ENCODE measurements at places on chromosomes 11 and 22.

- no peak for DNase-seq
Observed at GRCh38 chr11:72330131-72330727, 86.3 kb upstream of the PHOX2A start.

- DNase-seq: no peak
Observed at GRCh38 chr11:78208257-78209165, 19.8 kb downstream of the USP35 start.

- no peak for DNase-seq
Observed at GRCh38 chr22:21697021-21697771, 31.4 kb downstream of the PPIL2 start.

GRCh38 chr22:29270475-29271271 is 2.6 kb downstream of the EWSR1 start:
- no peak for DNase-seq

DNA sequence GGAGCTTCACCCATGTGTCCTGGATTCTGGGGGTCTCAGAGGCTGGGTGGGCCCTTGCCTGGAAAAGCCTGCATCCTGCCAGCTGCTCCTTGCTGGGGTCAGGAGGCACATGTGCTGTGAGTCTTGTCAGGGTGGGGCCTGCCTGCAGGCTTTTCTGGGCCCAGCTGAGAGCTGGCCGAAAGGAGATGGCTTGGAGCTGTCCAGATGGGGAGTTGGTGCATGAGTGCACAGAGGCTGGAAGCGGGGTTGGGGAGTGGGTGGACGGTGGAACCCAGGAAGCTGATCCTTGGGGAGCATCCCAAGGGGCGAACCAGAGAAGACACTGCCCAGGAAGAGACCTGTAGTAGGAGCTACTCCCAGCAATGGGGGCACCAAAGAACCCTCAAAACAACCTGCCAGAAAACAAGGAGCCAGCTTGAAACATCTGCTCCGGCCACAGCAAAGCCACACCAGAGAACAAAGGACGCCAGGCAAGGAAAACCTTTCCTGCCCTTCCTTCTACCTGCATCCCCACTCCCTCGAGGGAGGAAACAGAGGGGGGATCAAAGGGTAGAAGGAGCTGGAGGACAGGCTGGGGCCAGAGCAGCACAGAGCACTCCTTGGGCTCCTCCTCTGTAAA is 8.2 kb upstream of the KCTD17 start:
- DNase-seq: no peak

- no peak for DNase-seq
Observed at GRCh38 chr22:48979482-48979881, 848.2 kb downstream of the BRD1 start.

DNA sequence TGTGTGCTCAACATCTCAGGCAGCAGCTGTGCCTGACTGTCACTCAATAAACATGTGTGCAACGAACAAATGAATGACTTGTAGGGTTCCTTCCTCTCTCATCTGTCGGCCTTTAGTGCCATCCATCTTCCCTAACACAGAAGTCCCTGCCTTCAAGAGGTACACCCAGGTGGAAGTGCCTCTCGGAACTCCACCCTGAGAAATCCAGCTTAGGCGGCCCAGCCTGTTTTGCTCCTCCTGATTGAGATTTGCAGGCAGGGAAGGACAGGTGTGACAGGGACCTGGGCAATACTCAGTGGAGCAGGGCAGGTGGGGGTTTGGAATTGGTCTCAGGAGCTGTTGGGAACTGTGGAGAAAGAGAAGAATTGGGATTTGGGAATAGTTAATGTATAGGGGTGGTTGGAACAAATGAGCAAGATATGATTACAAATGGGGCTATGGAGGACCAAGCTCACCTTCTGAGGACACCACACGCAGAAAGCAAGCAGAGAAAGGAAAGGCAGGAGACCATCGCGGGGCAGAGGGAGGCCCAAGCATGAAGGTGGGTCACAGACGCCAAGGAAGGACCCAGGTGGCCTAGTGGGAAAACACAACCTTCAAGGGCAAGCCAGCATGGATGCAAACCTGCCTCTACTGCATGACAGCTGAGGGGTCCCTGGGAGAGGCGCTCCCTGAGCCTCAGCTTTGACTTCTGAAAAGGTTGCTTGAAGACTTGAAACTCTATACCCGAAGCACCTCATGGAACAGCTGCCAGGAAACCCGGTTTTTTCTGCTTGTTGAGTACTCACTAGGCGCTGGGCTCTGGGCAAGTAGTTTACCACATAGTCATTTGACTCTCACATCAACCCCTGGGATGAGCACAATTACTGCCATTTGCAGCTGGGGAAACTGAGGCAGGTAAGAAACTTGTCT is 40.9 kb upstream of the ANO1 start:
- no peak for DNase-seq

- no peak for DNase-seq
Observed at GRCh38 chr11:123405123-123405592, 24.9 kb upstream of the GRAMD1B start.

DNA sequence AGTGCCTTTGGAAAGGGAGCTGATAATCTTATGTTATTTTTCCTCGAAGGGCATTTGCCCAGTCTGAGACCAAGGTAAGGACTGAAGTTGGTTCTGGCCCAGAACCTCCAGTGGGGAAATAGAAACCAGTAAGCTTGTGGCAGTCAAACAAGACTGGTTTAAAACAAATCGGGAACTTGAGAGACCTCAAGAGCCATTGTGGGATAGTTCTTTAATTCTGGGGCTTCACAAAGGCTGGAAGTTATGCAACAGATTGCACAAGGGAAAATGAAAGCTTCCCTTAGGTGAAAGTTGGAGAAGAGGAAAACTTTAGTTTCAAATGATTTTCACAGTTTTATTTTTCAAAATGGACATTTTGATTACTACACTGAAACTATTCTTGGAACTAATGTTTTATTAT is 33.5 kb upstream of the RAB38 start:
- DNase-seq: no peak

- DNase-seq: no peak
Observed at GRCh38 chr11:2302896-2303626, 1.2 kb downstream of the TSPAN32 start.

GRCh38 chr11:76236092-76236999 is 30.0 kb upstream of the WNT11 start:
- DNase-seq: peak; percentile 13

DNA sequence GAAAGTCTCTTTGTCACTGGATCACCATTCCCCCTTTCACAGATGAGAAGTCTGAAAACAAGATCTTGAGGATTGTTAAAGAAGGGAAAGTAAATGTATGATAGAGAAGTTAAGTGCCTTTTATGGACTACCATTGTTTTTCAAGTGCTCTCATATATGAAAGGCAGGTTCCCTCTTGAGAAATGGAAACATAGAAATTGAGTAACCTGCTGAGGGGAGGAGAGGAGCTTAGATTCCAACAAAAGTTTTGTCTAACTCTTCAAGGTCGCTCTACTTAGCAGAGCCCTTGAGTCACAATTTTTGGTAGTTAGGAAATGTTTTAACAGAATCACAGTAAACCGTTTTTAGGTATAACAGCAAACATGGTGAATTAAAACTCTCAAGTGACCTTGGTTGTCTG is 80.1 kb downstream of the SVIP start:
- no peak for DNase-seq

- no peak for DNase-seq
Observed at GRCh38 chr22:44884968-44885805, 124.6 kb downstream of the PHF21B start.

DNA sequence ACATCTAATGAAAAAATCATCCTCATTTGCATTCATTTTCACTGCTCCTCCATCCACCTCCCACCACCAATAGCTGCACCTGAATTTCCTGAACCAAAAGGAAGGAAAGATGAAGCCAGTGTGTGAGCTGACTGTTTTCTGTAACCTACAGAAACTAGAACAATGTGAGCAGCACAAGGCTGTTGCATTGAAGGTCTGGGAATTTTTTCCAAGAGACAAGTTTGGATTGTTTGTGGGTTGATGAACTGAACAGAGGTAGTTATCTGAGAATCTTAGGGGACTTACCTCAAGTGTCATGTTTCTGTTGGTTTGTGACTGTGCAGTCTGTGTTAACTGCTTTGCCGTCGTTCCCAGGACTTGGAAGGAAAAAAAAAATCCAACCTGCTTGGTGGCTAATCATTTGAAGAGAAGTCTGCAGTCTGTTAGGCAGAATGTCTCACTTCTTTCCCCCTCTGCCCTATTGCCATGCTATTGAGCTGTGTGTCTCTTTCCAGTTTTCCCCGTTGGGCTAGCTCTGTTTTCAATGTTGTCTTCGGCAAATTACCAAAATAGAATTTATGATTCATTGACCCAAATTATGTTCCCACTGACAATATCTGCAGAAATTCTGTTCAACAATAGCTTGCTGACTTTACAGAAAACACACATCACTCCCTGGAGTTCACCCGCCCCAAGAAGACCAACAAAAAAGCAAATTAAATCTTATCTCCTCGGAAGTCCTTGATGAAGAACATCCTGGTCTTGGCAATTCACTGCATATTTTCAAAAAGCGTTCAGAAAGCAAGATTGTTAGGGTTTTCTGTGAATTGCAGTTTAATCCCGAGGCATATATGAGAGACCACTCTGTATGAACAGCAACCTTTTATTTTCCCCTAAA is 76.0 kb downstream of the SC5D start:
- DNase-seq: no peak

GRCh38 chr22:20777420-20778177 is 3.7 kb downstream of the SERPIND1 start:
- no peak for DNase-seq

DNA sequence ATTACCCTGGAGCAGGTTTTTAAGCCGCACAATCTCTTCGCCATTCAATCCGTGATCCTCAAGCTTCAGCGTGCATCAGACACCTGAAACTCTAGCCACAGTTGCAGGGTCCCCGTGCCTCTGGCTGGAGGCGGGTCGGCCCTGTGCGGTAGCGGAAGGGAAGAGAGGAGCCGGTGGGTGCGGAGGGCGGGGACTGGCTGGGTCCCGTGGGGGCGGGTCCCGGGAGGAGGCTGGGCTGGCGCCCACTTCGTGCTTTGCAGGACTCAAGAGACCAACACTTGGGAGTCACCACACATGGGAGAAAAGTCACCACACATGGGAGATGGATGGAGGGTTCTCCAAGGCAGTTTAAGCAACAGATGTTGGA is 772 bp downstream of the C22orf15 start:
- peak; percentile 45 for DNase-seq

DNA sequence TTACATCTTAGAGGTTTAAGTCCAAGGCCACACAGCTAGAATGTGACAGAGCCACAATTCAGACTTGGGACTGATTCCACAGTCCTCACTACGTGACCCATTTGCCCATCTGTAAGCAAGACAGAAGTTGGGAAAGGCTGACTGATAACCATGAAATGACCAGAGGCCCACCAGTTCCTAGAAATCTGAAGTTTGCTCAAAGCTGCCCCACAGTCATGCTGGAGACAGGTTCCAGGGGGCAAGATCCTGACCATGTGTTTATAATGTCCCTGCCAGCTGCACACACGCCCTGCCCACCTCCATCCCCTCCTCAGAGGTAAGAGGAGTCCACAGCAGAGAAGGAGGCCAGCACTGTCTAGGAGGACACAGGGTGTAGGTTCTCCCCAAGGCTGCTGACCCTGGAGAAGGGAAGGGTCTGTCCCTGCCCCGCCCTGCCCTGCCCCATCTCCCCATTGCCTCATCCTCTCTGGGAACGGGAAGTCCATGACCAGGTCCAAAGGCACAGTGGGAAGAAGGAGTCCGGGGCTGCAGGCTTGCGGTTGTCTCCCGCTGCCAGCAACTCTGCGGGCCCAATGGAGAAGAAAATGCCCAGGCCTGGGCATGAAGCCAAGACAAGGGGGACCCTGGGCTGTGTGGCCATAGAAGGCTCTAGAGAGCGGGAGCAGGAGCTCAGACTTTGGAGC is 11.9 kb upstream of the OAF start:
- DNase-seq: no peak

DNA sequence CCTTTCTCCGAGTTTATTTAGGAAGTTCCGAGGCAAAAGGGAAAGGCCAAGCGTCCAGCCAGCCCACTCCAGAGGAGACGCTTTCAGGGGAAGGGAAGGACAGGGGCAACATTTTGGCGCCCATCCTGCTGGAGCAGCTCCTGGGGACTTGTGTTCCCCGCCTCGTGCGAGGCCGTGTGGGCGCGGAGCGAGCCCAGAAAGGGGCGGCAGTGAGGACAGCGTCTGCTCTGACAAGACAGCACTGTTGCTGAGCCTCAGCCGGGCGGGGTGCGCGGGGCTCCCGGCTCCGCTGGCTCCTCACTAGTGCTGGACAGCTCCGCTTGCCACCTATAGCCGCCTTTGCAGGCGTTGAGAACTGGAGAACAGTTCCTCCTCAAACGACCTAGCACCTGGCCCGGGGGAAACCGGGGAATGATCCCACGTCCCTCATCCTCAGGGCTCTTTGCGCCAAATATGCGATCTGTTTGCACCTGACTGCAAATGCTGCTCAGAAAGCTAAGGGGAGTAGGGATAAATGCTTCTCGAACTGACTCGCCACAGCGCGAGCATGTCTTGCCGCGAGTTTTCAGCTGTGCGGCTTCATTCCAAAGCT is 722 bp upstream of the GUCY1A2 start:
- DNase-seq: no peak

- no peak for DNase-seq
Observed at GRCh38 chr11:32385998-32386397, 49.3 kb downstream of the WT1 start.

GRCh38 chr22:35212009-35212408 is 45.3 kb upstream of the HMGXB4 start:
- no peak for DNase-seq

- DNase-seq: no peak
Observed at GRCh38 chr11:44258190-44258489, 51.8 kb downstream of the ALX4 start.

- no peak for DNase-seq
Observed at GRCh38 chr11:118908901-118909618, 16.7 kb downstream of the BCL9L start.

DNA sequence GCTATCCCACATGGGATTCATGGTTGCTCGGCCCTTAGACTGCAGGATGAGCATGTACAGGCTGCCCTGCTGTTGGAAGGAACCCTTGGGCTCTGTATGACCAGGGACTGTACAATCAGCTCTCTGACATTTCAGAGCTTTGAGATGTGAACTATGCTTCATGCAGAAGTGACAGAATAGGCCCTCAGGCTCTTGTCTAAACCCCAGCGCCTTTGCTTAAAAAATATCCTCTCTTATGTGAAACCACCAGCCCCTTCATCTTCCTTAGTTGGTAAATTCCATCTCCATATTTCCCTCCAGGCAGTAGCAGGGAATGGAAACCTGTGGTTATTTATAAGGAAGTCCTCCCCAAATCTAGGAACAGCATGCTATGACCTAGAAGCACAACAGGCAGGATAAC is 78.9 kb upstream of the PLET1 start:
- DNase-seq: no peak

- DNase-seq: no peak
Observed at GRCh38 chr11:18314784-18315523, 7.0 kb downstream of the HPS5 start.

- DNase-seq: no peak
Observed at GRCh38 chr11:96187822-96188221, 155.2 kb downstream of the MAML2 start.

- DNase-seq: no peak
Observed at GRCh38 chr11:40340911-40341310, 1118.5 kb downstream of the LRRC4C start.
